Stimulated activated CD4-positive, alpha-beta T cell treated with anti-CD3 and anti-CD28 coated beads, Interleukin-2, amount 100 ng/mL, for 48 hours (primary cell): ENCODE measurements at places on chromosomes 5 and 9.

DNA sequence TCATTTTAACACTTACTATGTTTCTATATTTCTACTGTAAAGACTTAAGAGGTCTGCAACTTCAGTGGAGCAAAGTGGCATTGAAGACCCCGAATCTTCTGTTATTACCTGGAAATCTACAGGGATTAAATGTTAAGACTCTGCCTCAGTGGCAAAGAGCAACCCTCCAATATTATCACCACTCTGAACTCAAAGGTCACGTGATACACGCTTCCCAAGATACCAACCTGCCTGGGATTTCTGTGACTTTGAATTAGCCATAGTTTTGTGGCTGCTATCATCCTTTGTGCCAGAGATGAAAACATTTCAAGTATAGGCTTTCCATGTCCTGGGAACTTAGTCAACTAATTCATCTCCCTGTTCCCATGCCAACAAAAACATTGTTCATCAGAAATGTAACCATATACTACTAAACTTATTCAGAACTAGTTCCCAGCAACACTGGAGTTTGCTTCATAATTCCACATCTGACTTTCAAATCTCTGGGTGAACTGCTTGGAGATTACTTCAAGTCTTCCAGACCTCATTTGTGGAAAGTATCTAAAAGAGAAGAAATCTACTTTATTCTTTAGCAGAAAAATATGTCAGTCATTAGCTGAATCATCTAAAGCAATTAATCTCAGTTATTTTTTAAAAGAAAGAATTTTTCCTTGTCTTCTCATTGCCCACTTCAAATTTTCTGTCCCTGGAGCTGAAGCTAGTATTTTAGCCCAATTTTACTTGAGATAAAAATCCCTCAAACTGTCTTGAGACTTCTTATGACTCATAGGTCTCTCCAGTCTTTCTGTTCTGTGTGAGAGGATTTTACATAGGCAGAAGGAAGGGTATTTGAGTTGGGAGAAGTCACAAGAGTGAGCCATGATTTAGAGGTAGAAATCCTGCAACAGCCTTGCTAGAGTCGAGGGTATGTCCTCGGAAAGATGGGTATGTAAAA is 83.0 kb downstream of the ZNF462 start:
- DNase-seq, result no peak

- no peak for DNase-seq
These were observed 24.1 kb upstream of the MTAP start for GRCh38 chr9:21778304-21778703.

- DNase-seq, result no peak
These were observed 2.0 kb upstream of the ZNF622 start for GRCh38 chr5:16467363-16468219.

GRCh38 chr9:96884443-96884842 is 30.1 kb upstream of the ZNF782 start:
- no peak for DNase-seq

- DNase-seq, result no peak
These were observed 1281.2 kb upstream of the NUDT12 start for GRCh38 chr5:104843822-104844221.

GRCh38 chr5:153496835-153497234 is 6.4 kb downstream of the GRIA1 start:
- no peak for DNase-seq

- DNase-seq, result no peak
These were observed 52.7 kb upstream of the ZNF618 start for GRCh38 chr9:113823421-113823820.

- DNase-seq, result no peak
These were observed 13.0 kb downstream of the SNX24 start for GRCh38 chr5:122858451-122858850.

DNA sequence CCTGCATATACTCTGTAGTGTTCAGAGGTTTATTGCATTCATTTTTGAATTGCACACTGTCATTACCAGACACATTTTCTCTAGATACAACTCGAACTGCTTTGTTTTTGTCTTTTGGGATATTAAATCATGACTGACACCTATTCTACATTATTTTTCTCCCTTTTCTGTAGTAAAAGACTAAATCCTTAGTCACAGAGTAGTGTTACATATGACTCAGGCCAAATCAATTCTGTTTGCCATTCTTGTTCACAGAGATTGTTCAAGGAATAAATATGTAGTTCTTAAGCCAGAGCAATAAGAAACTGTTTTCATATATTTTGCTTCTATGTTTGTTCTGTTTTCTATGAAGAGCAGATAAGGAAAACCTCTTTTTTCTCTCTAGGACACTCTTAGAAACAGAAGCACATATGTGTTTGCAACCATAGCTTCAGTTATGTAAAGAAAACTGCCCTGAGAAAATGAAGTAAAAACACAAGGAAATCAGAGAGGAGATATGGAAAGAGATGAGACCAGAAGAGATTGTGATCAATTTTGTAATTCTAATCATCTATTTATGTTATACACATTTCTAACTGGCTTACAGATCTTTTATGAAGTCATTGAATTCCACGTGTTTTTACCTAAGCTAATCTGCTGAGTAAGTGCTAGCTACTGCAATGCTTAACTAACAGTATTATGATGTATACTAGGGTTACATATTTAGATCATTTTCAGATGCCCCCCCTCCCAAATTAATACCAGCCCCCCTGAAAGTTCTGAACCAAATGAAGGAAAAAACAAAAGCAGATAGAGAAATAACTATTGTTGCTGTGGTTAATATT is 1995.6 kb upstream of the CDH6 start:
- DNase-seq, result no peak

GRCh38 chr5:135988546-135988945 is 33.8 kb upstream of the LECT2 start:
- DNase-seq, result no peak

DNA sequence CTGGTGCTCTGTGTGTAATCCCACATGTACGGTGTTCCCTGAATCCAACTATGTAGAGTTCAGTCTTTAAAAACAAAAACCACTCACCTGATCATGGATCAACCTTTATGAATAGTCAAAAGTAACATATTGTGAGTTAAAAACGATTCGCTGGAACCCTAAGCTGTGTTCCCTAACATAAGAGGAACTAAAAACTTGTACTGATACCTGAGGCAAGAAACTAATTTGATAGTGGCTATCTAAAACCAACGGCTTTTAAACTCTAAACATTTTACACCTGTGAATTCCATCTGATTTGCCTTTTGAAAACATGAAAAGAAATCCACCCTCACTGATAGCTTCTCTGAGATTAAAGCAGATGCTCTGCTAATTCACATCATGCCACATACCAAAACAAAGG is 101.5 kb downstream of the DEPDC1B start:
- no peak for DNase-seq

- DNase-seq, result peak; percentile 26
These were observed 54.4 kb downstream of the ANKH start for GRCh38 chr5:14816999-14817761.

DNA sequence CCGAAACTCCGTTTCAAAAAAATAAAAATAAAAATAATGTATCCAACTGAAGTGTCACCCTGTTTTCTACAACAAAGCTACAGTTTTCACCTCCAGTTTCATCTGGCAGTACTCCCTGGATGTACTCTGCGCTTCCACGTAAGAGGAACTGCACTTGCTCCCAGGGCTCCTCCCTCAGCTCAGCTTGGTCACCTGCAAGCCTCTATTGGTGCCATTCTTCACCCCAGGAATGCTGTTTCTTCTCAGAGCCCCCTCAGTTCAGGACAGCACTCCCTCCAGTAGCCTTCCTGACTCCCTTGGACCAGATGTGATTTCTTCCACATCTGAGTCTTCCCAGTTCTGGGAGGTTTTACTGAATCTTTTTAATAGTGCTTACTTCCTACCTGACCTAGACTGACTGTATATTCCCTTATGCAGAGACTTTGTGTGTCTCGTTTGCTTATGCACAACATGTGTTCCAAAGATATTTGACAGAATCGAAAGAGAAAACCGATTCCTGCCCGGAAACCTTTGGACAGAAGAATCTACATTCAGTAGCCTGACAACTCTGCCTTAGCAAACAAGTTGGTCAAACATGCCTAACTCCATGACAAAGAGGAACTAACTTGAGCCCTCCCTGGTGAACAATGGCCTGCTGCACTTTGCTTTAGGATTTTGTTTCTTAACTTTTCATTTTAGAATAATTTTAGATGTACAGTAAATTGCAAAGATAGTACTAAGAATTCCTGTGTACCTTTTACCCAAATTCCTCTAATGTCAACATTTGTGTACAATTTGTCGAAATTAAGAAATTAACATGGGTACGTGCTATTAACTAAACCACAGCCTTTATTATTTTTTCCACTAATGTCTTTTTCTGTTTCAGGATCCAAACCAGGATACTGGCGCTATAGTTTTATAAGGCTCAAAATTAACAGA is 814 bp downstream of the CCDC125 start:
- no peak for DNase-seq

- no peak for DNase-seq
These were observed 111.0 kb downstream of the GAPVD1 start for GRCh38 chr9:125372441-125373226.

- no peak for DNase-seq
These were observed at the start of gene ENTREP1 for GRCh38 chr9:69324549-69325401. Gene ENTREP1 (plus strand): TSS chr9:69325215. CDS start chr9:69325310, 95 bp downstream.

DNA sequence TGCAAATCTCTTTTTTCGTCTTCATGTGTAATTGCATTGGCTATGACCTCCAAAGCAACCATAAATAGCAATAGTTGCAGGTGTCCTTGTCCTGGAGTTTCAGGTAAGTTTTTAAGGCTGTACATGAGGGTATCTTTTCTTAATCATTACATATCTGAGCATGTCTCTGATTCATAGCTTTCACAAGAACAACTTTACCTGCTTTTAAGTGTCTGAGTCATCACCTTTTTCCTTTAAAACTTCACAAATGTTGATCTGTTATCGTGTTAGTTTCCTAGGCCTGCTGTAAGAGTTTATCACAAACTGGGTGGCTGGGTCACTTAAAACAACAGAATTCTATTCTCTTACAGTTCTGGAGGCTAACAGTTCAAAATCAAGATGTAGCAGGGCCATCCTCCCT is 13.8 kb downstream of the GARNL3 start:
- no peak for DNase-seq

DNA sequence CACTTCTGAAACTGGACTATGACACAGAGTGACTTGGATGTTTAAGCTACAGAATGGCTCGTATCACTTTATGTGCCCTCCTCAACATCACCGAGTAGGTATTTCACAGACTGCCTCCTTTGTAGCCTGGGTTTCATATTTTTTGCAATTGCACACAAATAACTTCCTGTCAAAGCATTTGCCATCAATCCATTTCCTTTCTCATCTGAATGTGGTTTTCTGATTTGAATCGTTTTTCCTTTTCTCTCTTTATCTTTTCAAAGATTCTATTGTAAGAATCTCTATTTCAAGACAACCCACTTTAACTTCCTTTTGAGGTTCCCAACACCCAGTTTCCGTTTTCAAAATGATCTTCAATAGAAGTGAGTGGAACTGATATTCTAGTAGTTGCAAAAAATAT is 563.8 kb upstream of the ARRDC3 start:
- no peak for DNase-seq

GRCh38 chr5:123104607-123105006 is 15.6 kb downstream of the PRDM6 start:
- no peak for DNase-seq

DNA sequence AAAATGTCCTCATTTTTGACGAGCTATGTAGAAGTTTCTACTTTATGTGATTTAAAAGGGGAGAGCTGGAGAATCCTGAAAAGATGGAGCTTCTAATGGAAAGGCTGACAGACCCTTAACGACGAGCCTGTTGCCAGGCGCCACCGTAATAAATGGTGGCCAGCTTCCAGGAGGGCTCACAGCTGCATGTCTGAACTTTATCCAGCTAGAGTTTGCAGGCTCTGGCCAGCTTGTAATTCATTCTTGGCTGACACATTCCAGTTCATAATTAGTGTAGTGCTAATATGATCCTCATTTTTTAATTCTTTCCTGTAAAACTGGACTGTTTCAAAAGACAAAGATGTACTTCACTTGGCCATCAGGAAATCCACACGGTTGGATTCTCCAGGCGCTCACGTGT is 246.7 kb downstream of the GAS1 start:
- no peak for DNase-seq

GRCh38 chr5:147648597-147648996 is 133.9 kb downstream of the JAKMIP2 start:
- DNase-seq, result no peak

DNA sequence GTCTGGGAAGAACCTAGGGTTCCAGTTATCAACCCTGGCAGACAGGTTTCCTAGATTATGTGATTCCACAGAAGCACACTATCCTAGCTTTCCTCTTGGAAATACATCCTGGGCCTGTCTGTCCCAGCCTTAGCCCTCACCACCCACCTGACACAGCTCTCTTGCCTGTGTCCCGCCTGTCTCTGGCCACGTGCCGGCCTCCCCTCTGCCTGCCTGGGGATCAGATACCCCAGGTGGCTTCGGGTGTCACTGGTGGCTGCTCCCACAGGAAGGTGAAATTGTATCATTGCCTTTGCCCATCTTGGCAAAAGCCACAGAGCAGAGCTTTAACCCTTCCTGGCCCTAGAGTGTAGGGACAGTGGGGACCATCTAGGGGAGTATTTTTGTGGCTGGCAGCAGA is 6.2 kb downstream of the COL27A1 start:
- no peak for DNase-seq
